ENCODE measurements at places on chromosomes 5 and 9.

DNA sequence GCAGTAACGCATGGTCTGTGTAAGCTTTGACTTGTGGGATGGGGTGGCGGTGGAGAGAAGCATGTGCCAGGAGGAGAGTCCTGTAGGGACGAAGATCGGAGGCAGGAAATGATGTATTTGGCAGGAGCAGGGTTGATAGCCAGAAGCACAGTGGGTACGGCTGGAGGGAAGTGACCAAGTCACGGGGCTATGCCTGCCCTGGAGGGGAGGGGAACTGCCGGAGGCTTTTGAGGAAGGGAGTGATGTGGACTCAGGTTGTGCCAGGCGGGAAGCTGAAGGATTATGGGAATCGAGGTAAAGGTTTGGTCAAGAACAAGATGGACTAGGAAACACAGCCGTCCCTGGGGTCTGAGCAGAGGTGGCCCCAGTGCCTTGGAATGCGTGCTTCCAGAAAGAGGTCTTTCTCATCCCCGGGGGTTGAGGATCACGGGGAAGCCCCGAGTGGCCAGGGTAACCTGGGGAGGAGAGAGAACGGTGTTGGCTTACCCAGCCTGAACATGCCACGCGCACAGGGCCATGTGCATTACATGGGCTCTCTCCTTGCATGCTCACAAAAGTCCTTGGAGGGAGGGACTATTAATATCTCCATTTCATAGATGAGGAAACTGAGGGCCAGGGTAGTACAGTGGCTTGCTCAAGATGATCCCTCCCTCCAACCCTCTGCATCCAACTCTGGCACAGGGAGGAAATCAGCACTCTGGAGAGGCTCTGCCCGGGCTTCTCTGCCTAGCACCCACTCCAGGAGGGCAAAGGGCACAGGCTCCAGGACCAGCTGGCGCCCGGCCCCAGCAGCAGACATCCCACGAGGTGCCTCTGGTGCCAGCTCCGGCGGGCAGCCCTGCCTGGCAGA lies 253.8 kb downstream of the PBX3 start:
- DNase-seq: no peak

DNA sequence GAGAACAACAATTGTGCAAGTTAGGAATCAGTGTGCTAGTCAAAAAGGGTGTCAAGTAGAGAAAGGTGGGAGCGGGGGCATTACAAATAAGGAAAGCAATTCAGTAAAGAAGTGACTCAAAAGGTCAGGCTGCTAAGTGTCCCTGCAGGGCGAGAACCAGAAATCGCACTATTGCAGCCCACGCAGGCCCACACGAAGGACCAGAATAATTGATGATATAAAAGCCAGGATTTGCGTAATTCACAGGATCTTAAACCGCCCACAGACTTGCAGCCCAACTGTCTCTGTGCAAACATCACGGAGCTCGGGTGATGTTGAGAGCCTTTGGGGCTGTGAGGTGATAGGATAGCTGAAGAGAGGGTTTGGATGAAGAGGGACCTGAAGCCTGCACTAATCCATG lies 349.0 kb downstream of the BRINP1 start:
- DNase-seq: no peak

DNA sequence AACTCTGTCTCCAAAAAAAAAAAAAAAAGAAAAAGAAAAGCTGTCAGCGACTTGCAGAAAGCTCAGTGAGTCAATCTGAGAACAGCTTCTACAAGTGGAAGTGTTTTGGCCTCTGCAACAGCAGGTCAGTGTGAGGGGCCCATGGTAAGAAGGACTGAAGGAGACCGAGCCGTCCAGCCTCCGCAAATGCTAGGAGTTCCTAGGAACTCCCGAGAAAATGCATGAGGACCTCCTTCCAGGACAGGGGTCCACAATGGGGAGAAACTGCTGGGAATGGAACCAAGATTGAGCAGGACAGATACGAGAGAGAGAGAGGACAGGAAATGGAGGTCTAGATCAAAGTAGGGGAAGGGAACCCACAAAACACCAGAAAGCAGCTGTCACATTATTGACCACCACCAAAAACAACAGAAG lies 180.5 kb downstream of the CRB2 start:
- no peak for DNase-seq

DNA sequence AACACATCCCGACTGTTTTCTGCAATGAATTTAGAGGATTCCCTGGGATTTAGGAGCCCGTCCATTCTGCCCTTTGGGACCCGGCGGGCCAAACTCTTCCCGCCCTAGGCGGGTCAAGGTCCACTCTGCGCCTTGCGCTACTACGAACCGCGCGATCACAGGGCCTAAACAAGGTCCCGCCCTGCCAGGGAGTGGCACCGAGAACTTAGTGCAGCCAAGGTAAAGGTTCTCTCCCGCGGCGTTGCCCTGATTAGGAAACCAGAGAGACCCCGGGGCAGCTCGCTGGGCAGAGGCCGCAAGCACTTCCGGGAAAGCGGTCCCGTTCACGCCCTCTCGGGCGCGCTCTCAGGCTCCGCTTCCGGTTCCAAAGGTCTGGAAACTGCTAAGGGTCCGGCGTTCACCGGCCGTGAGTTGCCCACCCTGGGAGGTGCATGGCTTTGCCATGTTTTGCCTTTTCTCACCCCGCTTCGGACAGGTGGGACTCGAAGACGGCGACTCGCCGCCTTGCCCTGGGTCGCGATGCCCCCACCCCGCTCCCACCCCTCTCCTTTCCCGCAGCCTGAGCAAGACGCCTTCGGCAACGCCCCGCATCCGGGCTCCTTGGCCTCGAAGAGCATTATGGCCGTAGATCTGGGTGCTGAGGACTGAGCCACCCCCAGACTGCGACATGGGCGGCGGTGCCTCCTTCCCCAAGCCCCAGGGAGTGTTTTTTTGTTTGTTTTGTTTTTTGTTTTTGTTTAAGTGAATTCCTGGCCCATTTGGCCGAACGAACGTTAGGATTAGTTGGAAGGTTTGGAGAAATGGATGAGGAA lies 23.4 kb downstream of the HNRNPK start:
- no peak for DNase-seq

GRCh38 chr5:147530530-147531389 lies 20.9 kb upstream of the DPYSL3 start:
- no peak for DNase-seq

DNA sequence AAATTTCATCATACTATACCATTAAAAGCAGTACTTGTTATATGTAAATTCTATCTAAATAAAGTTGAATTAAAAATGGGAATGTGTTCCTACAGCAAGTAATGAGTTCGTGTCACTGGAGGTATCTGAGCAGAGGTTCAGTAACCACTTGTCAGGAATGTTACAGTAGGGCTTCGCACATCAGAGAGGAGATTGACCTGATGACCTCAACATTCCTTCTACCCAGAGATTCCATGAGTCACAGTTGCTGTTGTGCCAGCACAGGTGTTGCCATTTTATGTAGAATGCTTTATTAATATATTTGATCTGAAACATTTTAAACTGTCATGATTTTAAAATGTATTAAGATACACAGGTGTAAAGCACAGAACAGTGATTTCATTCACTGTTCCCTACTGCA lies 60.3 kb downstream of the STX17 start:
- no peak for DNase-seq

- DNase-seq: no peak
Measured at GRCh38 chr9:109117856-109118807, 1.6 kb downstream of the TMEM245 start.

GRCh38 chr5:171702135-171702770 lies 83.4 kb upstream of the SMIM23 start:
- DNase-seq: no peak

Measured in DMS 273 treated with DMSO at 0.1 percent for 48 hours (cell line).